Activated CD4-positive, alpha-beta T cell treated with anti-CD3 and anti-CD28 coated beads, Interleukin-2, amount 50 U/mL, for 1 hour (primary cell): ENCODE measurements at places on chromosomes 4 and X.

DNA sequence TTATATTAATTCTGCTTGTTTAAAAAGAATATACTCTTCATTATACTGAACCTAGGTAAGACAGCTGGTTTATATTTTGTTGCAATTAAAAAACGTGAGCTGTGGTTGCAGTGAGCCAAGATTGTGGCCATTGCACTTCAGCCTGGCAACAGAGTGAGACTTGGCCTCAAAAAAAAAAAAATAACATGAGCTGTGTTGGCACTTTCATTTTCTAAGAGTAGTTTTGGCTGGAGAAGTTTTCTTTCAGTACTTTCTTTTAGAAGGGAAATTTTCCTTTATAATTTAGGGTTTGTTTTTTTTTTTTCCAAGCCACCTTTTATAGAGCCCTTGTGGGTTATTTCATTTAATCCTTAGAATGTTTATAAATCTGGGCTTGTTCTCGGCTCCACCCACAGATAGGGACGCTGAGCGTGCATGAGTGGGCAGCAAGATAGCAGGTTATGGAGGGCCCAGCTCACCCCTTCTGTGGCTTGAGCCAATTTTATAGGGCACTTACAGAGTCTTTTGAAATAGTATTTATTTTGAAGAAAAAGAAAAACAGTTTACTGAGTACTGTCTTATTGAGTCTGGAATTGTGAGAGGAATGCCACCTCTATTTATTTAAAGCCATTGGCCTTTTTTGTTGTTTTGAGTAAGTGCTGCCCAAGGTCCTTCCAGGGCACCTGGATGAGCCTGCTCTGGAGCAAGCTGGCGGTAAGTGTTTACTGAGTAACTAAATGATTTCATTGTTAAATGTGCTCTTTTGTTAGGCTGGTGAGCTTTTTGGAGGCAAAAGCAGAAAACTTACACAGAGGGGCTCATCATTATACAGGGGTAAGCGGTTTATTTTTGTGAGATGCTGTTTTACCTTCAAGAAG is 60.9 kb downstream of the HTT start:
- no peak for DNase-seq

DNA sequence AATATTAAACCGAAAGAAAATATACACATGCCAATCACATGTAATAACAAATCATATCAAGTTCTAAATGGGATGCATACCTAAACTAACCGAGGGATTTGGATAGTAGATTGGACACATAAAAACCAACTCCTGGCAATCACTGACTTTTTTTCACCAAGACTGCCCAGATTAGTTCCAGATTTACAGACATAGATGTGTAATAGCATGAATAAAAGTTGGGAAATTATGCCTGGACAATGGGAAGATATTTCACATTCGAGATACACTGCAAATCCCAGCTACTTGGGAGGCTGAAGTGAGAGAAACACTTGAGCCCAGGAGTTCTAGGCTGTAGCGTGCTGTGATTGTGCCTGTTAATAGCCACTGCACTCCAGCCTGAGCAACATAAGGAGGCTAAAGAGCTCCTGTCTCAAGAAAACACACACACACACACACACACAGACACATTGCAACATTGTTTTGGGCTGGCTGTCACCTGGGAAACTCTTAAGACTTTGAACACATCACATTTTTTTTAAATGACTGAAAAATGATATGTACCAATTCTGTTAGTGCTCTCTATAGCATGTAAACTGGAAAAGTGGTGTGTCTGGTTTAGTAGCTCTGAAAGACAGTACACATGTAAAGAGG is 5.7 kb downstream of the RAB40A start:
- DNase-seq: no peak

GRCh38 chrX:65925005-65925404 is 114.9 kb downstream of the VSIG4 start:
- no peak for DNase-seq

GRCh38 chr4:121773883-121774282 is 8.9 kb upstream of the SMIM43 start:
- DNase-seq: no peak

DNA sequence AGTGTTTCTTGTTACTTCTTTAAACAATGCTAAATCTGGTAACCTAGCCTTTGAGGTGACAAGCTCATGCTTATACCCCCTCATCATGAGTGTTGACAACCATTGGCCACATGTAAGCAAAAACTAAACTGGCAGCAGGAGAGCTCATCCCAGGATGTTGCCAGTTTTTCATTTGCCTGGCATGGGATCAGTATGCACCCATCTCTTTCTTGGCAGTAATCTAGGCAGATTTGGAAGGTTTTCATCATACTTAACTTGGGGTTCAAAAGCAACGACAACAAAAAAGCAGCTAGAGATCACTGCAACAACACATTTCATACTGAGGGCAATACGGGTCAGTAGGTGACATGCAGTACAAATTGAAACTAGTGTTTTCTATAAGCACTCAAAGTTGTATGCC is 122.0 kb downstream of the PPA2 start:
- DNase-seq: no peak

DNA sequence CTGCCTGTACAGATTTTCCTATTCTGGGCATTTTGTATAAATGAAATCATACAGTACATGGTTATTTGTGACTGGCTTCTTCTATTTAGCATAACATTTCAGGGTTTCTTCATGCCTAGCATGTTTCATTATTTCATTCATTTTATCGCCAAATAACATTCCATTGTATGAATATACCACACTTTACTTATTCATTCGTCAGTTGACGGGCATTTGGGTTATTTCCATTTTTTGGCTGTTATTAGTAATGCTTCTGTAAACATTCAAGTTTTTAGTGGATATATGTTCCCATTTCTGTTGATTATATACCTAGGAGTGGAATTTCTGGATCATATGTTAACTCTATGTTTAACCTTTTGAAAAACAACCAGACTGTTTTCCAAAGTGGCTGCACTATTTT is 47.5 kb downstream of the INTS12 start:
- no peak for DNase-seq
